Left ventricle myocardium inferior (tissue), 1 donor: ENCODE measurements at places on chromosomes 6 and 20. TPM values are rescaled to one million over a fixed set of nuclear protein-coding genes. Genes with fewer than 3 reads are reported as not detected.

DNA sequence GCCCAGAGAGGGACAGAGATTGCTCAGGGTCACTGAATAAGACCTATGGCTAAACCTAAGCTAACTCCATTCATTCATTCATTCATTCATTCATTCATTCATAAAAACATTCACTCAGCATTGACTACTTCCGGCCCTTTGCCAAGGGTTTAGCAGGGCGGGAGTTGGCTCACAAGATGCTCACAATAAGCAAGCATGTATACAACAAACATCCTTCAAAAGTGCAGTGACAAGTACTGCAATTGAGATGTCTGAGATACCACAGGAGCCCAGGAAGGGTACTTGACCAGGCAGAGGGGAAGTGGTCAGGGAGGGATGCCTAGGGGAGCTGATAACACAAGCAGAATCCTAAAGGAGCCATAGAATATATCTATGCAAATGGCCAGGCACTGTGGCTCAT is 18.2 kb upstream of the KIAA1755 start:
- DNase-seq = no peak

- DNase-seq = no peak
Observed at GRCh38 chr20:58760856-58761255, 68.3 kb downstream of the NPEPL1 start.

STMND1 gene
- not detected for total RNA-seq

- no peak for DNase-seq
Observed at GRCh38 chr6:25042984-25043725, 107.4 kb upstream of the RIPOR2 start.

GRCh38 chr6:151698931-151699700 is 108.4 kb upstream of the ESR1 start:
- DNase-seq = no peak

DNA sequence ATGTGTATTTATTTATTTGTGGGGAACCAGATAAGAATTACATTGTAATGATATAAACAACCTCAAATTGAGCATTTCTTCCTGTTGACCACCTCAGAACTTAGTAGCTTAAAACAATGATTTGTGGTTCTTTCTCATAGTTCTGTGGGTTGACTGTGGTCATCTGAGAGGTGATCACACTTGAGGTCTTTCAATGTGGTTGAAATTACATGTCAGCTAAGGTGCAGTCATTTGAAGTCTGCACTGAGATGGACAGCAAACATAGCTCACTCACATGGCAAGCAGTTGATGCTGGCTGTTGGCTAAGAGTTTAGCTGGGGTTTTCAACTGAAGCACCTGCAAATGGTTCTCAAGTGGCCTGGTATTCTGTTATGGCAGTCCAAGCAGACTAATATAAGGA is 436.7 kb upstream of the MAP3K7 start:
- no peak for DNase-seq

DNA sequence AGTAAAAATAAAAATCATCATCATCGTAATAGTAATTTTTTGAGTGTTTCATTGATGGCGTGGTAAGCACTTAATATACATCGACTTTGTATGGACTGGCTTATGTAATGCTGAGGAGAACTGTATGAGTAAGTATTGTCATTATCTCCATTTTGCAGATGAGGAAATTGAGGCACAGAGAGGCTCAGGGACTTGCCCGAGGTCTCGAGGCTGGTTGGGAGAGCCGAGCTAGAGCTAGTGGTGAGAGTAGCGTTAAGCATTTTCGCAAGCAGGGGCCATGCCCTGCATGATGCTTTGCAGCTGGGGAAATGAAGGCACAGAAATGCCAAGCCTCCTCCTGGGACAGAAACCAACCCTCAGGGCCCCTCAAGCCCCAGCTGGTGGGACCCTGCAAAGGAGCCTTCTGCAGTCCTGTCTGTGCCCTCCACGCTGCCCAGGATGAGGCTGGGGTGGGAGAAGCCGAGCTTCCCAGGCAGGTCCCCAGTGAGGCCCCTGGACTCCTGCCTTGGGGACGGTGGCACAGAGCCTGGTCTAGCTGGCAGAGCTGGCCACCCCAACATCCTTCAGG is 31.1 kb upstream of the STX16 start:
- no peak for DNase-seq
